ENCODE measurements at places on chromosomes 6 and 20.

GRCh38 chr20:50548396-50548795, 38.2 kb downstream of the PTPN1 start:
- DNase-seq = no peak

DNA sequence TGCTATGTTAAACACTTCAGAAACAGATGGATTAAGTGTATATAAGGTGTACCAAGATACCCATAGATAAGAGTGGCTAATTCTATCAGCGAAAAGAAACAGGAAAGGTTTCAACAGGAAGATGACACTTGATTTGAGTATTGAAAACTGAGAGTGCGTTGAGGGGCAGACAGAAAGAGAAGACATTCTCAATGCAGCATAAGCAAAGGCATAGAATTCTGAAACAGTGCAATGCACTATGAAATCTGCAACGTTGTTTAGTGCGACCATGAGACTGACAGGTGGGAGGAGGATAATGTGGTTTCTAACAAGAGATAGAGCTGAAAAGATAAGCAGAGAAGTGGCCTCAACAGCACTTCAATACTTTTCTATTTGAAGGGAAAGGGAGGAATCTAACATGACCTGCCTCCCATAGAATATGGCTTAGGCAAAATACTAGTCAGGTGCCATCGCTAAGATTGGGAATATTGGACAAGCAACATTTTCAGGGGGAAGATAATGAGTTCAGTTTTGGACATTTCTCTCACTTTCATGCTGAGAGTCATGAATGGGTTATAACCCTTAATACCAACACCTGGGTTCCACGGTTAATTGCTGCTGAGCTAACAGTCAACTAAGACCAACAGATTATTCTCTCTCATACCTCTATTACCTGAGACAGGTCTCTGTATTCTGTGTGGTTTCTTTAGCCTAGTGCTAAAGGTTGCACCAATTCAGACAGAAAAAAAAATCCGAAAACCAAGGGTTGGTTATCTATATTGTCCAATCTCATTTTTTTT, 312.9 kb upstream of the ARID1B start:
- DNase-seq = no peak

- no peak for DNase-seq
These were observed 32.0 kb downstream of the KIAA0319 start for GRCh38 chr6:24614043-24614420.

GRCh38 chr6:40585651-40586269, 1.4 kb downstream of the LRFN2 start:
- DNase-seq = no peak

- DNase-seq = no peak
These were observed 118.3 kb downstream of the KIF13A start for GRCh38 chr6:17869010-17869752.

GRCh38 chr6:133587546-133588160, 301.3 kb upstream of the TCF21 start:
- DNase-seq = no peak

DNA sequence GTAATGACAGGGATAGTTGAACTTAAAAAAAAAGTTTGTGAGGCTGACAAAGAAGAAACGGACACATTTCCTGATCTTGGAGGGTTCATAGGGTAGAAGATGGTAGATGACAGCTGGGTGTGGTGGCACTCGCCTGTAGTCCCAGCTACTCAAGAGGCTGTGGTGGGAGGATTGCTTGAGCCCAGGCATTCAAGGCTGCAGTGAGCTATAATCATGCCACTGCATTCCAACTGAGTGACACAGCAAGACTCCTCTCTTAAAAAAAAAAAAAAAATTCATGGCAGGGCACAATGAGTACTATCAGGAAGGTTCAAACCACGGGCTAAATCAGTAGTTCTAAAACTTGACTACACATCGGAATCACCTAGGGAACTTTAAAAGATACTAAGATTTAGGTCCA, 2.0 kb upstream of the MICA start:
- no peak for DNase-seq

DNA sequence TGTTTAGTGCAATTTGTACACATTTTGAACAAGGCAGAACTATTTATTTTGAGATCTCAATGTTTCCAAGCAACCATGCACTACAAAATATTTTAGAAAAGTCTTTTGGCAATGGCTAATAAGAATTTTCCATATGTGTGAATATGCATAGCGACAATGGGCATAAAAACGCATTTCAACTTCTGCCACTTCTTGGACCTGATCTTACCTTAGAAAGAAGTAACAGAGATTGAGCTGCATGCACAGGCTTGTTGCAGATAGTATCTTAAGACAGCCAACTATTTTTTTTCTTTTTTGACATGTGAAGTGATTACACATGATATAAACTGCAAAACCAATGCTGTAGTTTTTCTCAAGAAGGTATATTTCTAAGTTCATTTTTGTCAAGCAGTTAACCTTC, 210.4 kb upstream of the PHACTR1 start:
- no peak for DNase-seq

DNA sequence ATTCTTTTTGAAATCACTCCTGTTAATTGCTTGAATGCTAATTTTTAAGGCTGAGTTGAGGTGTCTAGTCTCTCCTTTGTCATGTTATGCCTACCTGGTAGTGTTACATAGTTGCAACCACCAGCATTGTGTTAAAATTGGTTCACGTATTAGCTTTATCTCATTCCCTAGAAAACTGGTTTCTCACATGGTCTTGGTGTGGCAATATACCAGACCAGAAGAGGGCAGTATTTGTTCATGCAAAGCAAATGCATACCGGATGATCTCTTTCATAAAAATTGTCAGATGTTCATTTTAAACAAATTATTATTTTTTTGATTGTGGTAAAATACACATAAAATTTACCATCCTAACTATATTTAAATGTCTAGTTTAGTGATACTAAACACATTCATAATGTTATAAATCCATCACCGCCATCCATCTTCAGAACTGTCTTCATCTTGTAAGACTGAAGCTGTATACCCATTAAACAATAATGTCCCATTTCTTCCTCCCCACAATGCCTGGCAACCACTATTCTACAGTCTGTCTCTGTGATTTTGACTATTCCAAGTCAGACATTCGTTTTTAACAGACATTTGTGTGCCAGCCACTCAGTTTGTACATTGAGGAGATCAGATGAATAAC, 92.8 kb downstream of the ATRN start:
- no peak for DNase-seq

DNA sequence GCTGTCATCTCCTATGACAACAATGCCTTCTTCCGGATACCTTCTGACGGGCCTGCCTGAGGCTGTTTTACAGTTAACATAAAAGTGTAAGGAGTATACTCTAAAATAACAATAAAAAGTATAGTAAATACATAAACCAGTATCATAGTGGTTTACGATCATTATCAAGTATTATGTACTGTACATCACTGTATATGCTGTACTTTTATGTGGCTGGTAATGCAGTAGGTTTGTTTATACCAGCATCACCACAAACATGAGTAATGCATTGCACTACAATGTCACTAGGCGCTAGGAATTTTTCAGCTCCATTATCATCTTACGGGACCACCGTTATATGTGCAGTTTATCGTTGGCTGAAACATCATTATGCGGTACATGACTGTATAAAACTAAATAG, 76.5 kb downstream of the VEGFA start:
- no peak for DNase-seq

- no peak for DNase-seq
These were observed 19.2 kb upstream of the BTN3A2 start for GRCh38 chr6:26345832-26346231.
